GM12891 (cell line): ENCODE measurements at places on chromosomes 4 and X.

GRCh38 chr4:116024954-116025708 lies 911.7 kb upstream of the NDST4 start:
- DNase-seq = no peak

DNA sequence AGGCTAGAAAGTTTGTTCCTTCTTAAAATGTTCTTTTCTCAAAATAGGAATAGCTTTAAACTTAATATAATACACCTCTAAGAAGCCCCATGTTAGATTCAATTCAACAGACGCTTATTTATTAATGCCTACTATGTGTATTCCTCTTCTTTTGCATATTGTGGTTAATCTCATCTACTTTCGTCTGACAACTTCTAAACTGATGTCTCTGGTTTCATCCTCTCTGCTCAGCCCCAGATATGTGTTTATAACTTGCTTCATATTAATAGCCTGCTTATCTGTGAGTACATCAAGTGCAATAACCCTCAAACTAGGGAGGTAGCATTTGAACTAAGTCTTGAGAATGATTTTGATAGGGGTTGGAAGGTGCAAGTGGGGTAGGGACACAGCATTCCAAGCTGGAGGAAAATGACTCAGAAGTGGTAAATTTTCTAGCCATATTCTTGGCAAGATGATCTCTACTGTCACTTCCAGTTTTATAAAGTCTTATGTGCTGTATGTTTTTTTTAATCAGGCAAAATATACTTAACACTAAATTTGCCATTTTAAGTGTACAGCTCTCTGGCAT lies 37.0 kb downstream of the STK26 start:
- DNase-seq = no peak

DNA sequence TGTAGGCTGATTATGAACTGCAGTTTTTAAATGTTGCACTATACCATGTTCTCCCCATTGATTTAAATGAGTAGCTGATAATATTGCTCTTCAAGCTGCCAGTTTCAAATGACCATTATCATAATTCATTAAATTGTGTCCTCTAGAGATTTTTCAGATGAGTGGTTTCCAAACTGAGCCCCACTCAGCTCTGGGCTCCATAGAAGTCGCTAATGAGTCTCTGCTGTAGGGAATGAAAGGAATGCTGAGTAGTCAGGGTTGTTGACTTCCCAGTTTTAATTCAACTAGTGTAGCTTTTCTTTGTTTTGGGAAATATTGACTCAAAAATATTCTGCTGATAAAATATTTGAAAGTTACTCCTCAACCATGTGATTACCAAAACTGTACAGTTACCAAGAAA lies 1081.1 kb downstream of the ARAP2 start:
- no peak for DNase-seq

DNA sequence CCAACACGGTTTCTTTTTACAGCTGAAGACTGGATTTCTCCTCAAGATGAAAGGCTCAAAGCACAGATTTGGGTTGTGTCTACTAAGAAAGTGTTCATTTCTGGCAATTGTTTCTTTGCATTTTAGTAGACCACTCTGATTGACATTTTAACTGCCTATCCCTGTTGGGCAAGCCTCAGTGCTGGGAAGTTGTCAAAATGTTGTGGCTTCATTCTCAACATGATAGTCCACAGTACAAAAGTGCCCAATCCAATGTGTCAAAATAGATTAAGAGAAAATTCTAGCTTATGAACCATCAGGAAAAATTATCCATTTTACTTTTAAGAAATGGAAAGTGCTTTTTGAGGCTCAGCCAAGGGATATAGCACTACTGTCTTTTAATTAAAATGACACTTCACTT lies 323.9 kb upstream of the PRPS2 start:
- no peak for DNase-seq

GRCh38 chr4:147683188-147683591 lies 773 bp downstream of the PRMT9 start:
- no peak for DNase-seq

DNA sequence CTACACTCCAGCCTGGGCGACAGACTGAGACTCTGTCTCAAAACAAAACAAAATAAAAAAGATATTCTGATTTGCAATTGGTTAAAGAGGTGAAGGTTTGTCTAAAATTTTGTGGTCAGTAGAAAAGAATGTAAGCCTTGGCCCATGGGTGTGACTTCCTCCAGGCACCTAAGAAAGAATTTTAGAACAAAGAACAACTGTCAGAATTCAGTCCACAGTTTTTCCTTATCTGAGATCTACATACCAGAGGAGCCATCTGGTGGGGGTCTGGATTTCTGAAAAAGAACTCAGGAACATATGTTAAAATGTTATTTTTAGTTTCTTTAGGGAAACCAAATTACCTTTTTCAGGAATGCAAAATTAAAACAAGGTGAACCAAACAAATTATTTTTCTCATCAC lies 434.1 kb downstream of the ANKRD50 start:
- no peak for DNase-seq

- no peak for DNase-seq
These were observed 67.6 kb downstream of the SHOX start for GRCh38 chrX:698206-698605.

GRCh38 chrX:110145854-110146253 lies 142.9 kb downstream of the TMEM164 start:
- no peak for DNase-seq

DNA sequence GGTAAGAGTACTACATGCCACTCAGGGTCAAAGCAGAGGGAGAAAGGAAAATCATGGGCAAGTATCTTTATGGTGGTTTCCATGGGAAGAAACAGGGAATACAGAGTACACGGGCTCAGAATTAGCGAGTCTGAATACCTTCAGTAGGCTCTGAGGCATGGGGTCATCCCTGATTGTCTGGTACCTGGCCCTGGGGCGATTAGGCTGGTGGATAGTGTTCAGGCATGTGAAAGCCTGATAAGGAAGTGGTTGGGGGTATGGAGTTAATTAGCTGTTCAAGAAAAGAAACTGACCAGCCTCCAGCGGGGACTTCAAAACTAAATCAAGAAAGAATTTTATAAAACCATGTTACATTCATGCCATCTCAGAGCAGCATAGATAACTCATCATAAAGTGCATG lies 518.8 kb downstream of the RAB28 start:
- no peak for DNase-seq

GRCh38 chrX:118536687-118537461 lies 41.3 kb downstream of the DOCK11 start:
- DNase-seq = no peak

- no peak for DNase-seq
These were observed 5.6 kb downstream of the QRFPR start for GRCh38 chr4:121375262-121375661.

- DNase-seq = no peak
These were observed 56.6 kb downstream of the AASDH start for GRCh38 chr4:56330691-56331090.

DNA sequence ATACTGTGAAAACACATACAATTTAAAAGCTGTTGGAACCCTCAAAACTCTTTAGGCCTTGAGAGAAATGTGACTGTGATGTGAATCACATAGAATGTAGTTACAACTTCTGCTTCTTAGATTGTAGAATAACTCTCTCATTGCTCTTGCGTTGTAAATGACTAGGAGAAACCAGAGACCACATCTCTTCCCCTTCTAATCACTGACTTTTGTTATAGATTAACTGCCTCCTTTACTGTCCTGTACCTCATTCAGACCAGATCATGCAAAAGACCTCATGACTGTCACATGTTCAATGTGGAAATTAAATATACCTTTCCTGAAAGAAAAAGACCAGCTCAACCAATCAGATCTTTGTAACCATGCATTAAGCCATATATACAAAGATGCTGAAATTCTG lies 43.2 kb upstream of the NEIL3 start:
- no peak for DNase-seq

- no peak for DNase-seq
These were observed 62.1 kb downstream of the RHOXF2B start for GRCh38 chrX:120015145-120016067.
